B cell (primary cell): ENCODE measurements at places on chromosomes 4 and X. TPM values are rescaled to one million over a fixed set of nuclear protein-coding genes. Genes with fewer than 3 reads are reported as not detected.

GRCh38 chr4:45284400-45285085 is 558.2 kb upstream of the GNPDA2 start:
- DNase-seq, result no peak

- DNase-seq, result peak; percentile 15
These were observed 24.1 kb upstream of the MTM1 start for GRCh38 chrX:150544222-150544787.

- no peak for DNase-seq
These were observed 47.6 kb upstream of the FGG start for GRCh38 chr4:154660052-154660451.

GRCh38 chrX:43559644-43560043 is 96.5 kb upstream of the MAOA start:
- DNase-seq, result peak; percentile 58

- DNase-seq, result no peak
These were observed 13.9 kb downstream of the RHOH start for GRCh38 chr4:40210776-40211175.

DNA sequence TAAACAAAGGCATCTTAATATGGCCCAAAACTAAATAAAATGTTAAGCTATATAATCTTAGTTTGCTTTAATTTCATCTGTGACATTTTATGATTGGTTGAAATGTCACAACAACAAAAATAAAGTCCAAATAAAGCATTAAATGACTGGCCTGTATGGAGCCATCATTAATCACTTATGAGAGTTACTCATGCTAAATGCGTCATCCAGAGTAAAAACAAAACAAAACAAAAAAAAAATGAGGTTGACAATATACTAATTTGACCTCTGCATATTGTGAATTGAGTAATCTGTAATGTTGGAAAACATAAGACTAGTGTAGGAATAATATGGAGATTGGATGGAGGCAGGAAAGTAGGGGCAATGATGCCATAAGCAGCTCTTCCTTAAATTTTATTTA is 139.7 kb downstream of the MAPK10 start:
- DNase-seq, result no peak

DNA sequence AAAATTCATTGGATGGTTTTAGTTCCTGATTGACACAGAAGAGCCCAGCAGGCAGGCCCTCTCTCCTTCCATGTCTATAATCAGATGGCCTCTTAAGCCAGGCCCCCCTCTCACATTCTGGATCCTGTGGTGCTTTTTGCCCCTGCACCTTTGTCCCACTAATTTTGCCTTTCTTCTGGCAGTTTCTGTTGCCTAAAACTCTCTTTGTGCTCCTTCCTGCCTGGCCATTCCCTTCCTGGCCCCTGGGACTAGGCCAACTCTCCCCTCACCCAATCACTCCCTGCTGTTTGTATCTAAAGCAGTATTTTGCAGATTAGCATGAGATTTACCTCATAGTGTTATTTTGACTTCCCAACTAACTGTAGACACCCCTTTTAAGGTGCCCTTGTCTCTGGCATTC is 42.7 kb upstream of the DDX3X start:
- DNase-seq, result no peak

DNA sequence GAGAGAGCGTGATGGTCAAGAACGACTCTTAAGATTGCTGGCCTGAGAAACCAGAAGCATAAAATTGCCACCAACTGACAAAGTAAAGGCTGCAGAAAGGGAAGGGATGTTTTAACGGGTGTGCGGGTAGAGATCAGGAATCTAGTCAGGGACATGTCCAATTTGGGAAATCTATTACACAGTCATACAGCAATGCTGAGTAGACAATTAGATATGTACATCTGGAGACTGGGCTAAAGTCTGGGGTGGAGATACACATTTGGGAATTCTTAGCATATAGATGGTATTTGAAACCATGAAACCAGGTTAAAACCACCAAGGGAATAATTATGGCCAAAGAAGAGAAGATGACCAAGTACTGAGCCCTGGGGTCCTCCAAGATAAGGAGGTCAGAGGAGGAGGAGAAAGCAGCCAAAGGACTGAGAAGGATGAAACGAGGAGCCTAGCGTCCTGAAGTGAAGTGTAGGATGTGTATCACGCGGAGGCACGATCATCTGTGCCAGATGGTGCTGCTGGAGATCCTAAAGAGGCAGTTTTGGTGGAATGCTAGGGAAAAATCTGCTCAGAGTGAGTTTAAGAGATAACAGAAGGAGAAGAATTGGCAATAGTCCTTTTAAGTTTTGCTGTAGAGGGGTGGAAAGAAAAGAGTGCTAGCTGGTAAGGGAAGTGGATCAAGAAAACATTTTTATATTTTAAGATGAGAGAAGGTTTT is 36.5 kb downstream of the SEC24D start:
- no peak for DNase-seq

The GPR173 gene
- total RNA-seq, result 0.17 TPM in 1 of 2 replicates, not detected in the other

The ITIH6 gene
- total RNA-seq, result not detected in 2 replicates

The TMEM255A gene
- 0.15 and 0.25 TPM in 2 replicates for total RNA-seq

The SLIT2 gene
- 0.27 TPM in 1 of 2 replicates, not detected in the other for total RNA-seq

The SEC24D gene
- total RNA-seq, result 15.8 and 19.8 TPM in 2 replicates

The SULT1E1 gene
- not detected in 2 replicates for total RNA-seq

The KLHL13 gene
- total RNA-seq, result not detected in 2 replicates

The FRG2 gene
- not detected in 2 replicates for total RNA-seq
